ENCODE measurements at places on chromosomes 2 and 18.

- no peak for DNase-seq
Measured at GRCh38 chr2:231743376-231744116, 35.2 kb downstream of the PTMA start.

GRCh38 chr18:48739266-48740067, 200.6 kb downstream of the CTIF start:
- no peak for DNase-seq

DNA sequence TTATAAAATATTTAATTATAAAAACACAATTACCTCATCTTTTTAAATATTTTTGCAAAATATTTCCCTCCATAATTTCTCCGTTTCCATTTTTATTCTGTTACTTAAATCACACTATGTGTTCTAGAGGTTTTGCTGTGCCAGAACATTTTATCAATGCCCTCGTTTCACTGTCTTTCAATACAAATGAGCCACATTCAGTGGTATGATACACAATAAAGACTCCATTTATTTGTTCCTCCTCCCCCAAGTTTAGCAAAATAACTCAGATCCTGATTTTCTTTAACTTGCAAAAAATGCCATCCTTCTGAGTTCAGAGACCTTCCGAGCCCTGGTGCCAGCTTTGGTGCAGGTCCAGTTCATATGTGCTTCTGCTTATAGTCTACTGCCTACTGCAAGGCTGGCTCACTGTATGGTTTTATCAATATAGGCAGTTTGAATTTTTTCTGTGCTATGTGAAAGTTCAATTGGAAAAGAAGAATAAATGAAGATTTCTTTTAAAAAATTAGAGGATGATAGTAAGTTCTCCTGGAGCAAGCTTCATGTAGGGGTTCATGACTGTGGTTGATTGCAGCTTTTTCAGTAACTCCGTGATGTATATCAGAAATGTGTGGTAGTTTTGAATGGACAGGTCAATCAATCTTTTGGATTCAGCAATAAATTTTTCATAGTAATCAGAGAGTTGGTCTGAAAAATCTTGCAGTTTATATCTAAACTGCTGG, 42.5 kb downstream of the APOB start:
- no peak for DNase-seq

- DNase-seq, result no peak
Measured at GRCh38 chr18:33440060-33441043, at the start of gene CCDC178. CCDC178 (minus strand) TSS chr18:33440721; CDS start chr18:33412088, 28,633 bp downstream.

- DNase-seq, result no peak
Measured at GRCh38 chr2:73089270-73090030, 17.9 kb upstream of the SFXN5 start.

DNA sequence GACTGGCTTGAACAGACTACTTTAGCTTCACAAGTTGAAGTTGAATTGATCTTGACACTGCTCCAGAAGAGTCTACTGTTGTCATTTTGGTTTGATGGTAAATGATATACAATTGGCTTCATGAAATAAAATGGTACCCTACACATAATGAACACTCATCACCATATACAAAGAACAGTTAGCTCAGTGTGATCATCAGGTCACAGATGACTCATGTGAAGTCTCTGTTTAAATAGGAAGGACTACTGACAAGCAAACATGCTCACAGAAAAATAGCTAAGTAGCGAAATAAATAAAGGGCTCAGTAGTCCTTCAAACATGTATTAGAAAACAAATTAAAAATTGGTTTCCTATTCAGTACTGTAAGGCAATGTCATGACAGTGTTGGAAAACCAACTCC, 96.2 kb downstream of the MEIS1 start:
- no peak for DNase-seq

- no peak for DNase-seq
Measured at GRCh38 chr2:46845542-46846486, 69.8 kb downstream of the MCFD2 start.

GRCh38 chr2:28649481-28650265, 102.0 kb upstream of the PPP1CB start:
- peak; percentile 74 for DNase-seq

- DNase-seq, result no peak
Measured at GRCh38 chr2:172749388-172749787, 13.7 kb downstream of the RAPGEF4 start.

GRCh38 chr2:149720615-149721014, 133.0 kb upstream of the MMADHC start:
- no peak for DNase-seq

DNA sequence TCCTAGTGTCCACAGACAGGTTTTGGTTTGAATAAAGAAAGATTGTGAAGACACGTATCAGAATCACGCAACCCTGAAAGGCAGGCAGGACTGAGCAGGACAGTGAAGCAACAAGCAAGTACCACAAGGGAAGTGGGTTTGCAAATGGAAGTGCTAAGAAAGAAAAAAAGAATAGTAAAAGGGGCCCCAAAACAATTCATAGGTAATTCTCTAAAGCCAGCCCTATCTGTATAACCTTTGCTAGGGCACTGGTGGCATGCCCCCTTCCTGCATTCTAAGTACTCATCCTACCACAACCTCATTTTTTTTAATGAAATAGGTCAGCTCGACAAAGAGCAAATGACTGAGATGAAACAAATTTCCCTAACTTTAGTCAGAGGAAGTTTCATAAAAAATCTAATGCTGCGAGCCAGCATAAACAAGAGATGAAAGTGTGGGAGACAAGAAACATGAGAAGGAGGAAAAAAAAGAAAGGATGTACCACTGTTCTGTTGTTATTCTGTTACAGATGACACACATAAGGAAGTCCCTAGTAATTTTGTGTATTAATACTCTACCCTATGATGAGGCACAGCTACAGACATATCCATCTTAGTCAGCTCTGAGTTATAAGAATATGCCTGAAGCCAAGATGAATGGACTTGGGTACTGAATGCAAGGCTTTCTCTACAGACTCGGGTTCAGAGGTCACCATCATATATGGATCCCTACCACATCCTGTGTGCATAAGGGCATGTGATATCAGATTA, 32.2 kb downstream of the IKZF2 start:
- peak; percentile 69 for DNase-seq

GRCh38 chr2:84515788-84516187, 510 bp upstream of the DNAH6 start:
- no peak for DNase-seq

DNA sequence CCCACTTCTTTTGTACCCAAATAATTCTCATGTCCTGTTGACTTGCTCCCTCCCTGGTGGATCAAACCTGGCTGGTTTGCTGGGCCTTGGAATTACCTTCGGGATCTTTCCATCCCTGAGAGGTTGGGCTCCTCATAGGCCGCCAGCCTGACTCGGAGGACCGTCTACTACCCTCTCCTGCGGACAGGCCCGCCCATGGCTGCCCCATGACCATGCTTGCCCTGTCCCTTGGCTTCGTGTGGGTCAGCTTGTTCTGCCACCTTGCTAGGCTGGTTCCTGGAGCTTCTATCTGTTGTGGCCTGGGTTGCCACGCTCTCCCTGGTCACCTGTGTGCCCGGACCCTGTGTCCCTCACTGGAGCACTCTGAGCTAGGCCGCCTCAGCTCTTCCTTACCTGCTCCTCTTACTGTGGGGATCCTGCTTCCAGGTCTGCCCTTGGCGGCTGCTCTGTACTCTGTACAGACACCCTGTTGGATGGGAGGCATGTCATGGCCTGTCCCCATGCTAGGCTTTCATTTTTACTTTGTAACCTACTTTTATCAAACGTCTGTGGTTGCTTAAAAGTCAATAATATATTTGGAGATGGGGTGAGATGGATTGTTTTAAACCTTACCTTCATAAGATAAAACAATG, 29.7 kb upstream of the FHL2 start:
- no peak for DNase-seq

DNA sequence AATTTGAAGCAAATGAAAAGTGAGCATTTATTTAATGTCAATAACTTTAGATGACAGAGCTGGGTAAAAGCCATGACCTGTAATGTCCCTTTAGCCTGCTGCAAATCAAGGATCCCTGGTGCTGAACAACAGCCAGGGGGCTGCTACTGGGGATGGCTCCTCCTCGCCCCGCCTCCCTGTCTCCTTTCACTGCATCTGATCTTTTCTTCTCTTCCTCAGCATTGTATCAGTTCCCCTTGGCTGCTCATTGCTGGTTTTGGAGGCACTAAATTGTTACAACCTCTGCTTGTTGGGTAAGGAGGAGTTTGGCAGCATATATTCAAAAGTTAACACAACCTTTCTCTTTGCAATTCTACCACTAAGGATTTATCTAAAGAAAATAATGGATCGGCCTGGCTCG, 236.3 kb upstream of the ID2 start:
- DNase-seq, result no peak

DNA sequence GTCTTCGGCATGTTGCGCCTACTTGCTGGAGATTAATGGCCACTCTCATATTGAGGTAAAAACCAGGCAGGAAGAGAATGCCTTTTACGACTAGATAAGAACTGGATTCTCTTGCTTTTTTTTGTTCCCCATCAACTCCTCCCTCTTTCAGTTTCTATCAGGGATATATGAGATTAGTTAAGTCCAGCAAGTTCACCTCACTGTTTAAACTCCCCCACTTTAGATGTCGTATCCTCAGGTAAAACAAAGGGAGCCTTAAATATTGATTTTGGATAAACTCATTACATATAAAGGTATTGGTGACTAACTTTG, 98.4 kb downstream of the PLEKHM3 start:
- no peak for DNase-seq

DNA sequence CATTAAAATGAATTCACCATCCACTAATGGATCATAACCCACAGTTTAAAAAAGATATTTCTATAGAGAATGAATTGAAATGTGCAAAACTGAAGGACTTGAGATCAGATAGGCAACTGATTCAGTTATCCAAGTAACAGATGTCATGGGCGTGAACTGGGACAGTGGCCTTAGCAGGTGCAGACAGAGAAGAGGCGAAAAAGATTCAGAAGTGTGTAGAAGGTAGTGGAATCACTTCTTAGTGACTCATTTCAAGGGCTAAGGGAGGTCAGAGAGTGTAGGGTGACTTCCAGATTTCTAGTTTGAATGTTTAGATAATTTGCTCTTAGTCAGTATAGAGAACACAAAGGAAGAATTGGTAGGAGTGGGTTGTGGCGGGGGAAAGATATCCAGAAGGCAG, 79.7 kb downstream of the EHBP1 start:
- peak; percentile 8 for DNase-seq

DNA sequence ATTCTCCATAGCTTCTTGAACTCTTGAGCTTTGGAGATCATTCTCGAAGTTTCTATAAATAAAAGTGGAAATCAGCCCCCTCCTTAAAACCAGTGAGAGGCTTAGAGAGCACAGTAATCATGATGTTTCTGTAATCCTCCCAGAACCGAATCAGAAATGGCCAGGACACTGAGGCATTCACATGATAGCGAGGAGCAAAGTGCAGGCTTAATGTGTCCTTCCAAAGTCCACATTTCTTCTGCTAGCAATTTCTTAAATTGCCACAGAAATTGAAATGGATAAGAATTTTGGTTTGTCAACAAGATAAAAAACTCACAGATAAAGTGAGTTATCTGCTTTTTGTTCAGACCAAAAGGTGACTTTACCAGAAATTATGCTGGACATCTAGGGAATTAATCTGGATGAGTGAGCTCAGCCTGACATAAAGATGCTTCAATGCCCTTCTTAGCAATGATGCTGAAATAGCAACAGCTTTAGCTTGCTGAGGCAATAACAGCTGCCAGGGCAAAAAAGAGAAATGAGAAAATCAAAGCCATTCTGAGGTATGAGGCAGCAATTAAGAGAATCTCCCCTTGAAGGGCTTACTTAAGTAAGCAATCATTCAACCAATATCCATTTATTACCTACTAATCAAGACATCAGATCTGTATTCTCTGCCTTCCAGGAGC, 82.4 kb upstream of the PHLPP1 start:
- DNase-seq, result no peak

GRCh38 chr2:39380525-39381150, 56.4 kb downstream of the MAP4K3 start:
- DNase-seq, result no peak

GRCh38 chr18:31102941-31103340, 720 bp upstream of the DSC2 start:
- DNase-seq, result no peak

- no peak for DNase-seq
Measured at GRCh38 chr2:39107724-39108273, 13.1 kb downstream of the SOS1 start.

- DNase-seq, result no peak
Measured at GRCh38 chr2:128320906-128321771, 2.5 kb upstream of the HS6ST1 start.

DNA sequence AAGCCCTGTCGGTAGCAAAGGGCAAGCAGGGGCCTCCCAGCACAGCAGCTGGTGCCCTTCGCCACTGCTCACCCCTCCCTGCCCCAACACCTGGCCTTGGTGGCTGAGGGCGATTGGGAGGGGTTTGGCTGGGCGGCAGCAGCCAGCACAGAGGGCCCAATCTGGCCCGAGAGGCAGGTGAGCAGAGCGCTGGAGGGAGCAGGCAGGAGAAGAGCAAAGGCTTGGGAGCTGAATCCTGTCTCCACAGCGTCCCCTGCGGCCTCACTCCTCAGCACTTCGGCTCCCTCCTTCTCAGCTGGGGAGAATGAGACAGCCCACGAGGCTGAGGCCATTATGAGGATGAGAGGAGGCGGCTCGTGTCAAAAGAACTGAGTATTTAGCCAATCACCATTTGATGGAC, 74.9 kb upstream of the TAF1B start:
- DNase-seq, result no peak

DNA sequence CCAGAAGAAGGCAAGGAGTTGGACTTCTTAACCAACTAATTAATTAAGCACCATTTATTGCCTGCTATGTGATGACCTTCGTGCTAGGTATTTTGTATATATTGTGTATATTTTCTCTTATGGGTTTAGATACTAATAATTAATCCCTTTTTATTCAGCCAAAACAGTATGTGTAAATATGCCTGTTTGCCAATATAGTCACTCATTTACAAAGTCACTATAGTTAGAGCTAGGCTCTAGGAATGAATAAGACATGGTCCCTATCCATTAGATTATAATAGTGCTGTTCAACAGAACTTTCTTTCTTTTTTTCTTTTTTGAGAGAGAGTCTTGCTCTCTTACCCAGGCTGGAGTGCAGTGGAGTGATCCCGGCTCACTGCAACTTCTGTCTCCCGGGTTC, 51.4 kb downstream of the GREB1L start:
- no peak for DNase-seq

GRCh38 chr18:76699923-76700322, 122.4 kb upstream of the ZNF236 start:
- no peak for DNase-seq

DNA sequence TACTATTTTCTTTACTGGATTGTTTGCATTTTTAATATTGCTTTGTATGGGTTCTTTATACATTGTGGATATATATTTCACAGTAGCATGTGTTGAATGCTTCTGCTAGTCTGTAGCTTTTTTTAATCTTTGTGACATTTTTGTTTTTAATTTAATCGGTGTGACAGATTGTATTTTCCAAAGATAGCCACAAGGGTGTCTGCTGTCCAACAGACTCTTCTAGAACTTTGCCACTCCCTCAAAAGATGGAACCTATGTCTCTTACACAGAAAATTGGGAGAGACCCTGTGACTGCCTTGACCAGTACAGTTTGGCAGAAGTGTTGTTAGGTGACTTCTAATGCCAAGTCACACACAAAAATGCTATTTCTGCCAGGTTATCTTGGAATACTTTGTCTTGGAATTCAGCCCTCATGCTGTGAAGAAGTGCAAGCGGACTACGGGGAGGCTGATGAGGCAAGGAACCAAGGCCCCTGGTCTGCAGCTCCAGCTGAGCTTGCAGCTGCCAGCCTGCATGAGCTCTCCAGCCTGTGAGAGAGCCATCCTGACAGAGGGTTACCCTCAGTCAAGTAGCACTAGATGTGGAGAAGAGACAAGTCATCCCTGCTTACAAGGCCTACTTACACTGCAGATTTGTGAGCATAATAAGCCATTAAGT, 110.8 kb downstream of the TDRD15 start:
- DNase-seq, result no peak

- DNase-seq, result no peak
Measured at GRCh38 chr18:68241881-68242280, 473.0 kb downstream of the TMX3 start.

Measured in activated CD4-positive, alpha-beta T cell treated with anti-CD3 and anti-CD28 coated beads, Interleukin-10, Interleukin-2, amounts not matched to agents 100 ng/mL and 50 ng/mL, durations not matched to agents 16 hours and 8 hours (primary cell).